ENCODE measurements at places on chromosomes 1 and 21. TPM values are rescaled to one million over a fixed set of nuclear protein-coding genes. Genes with fewer than 3 reads are reported as not detected.

The NR5A2 gene
- total RNA-seq = 4.2 TPM

The SAMD11 gene
- total RNA-seq = 3.7 TPM

The ZNF683 gene
- total RNA-seq = not detected

The GNG4 gene
- 1.0 TPM for total RNA-seq

The MAB21L3 gene
- not detected for total RNA-seq

The RAB42 gene
- 5.7 TPM for total RNA-seq

The TDRD10 gene
- 1.0 TPM for total RNA-seq

The CLCNKA gene
- total RNA-seq = under 0.01 TPM

The MX2 gene
- total RNA-seq = 6.8 TPM

The CATSPERE gene
- 3.1 TPM for total RNA-seq

The INSRR gene
- total RNA-seq = 0.52 TPM

The CLCA4 gene
- total RNA-seq = not detected

Data from skeletal muscle tissue (tissue), 5 donors.